ENCODE measurements at places on chromosomes 4 and X.

DNA sequence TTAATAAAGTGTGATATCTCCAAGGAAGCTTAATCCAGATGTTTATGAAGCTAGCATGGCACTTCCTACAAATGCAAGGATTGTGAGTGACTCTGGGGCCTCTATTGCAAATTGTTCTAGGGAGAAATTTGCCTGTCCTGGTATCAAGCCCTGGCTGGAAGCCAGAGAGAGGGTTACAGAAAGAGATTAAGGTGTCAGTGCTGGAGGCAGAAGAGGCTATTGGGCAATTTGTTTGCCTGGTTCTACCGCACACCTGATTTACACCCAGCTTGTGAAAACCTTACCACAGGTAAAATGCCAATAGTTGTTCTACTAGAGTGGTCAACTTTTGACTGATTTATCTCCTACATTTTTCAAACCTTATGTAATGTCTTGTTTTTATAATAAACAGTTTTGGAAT is 186.7 kb upstream of the FAT1 start:
- no peak for DNase-seq

- no peak for DNase-seq
Measured at GRCh38 chr4:8534611-8535010, 45.6 kb upstream of the GPR78 start.

GRCh38 chr4:20544645-20545044 is 155.6 kb upstream of the PACRGL start:
- DNase-seq: peak; percentile 36

- DNase-seq: no peak
Measured at GRCh38 chr4:39312816-39313215, 53.3 kb downstream of the RFC1 start.

DNA sequence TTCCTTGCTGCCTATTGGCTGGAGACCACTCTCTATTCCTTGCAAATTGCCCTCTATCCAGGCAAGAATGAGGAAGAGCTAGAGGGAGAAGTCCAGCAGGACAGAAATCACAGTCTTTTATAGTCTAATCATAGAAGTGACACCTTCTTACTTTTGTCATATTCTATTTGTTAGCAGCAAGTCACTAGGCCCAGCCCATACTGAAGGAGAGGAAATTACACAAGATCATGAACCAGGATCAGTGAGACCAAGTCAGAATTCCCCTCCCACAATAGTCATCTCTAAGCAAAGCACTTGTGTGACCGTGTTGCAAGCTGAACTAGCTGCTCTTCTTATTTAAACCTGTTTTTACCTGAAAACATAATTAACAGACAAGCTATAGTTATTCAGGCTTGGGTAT is 317.7 kb downstream of the INPP4B start:
- no peak for DNase-seq

- no peak for DNase-seq
Measured at GRCh38 chr4:85905761-85906160, 430.8 kb downstream of the ARHGAP24 start.

DNA sequence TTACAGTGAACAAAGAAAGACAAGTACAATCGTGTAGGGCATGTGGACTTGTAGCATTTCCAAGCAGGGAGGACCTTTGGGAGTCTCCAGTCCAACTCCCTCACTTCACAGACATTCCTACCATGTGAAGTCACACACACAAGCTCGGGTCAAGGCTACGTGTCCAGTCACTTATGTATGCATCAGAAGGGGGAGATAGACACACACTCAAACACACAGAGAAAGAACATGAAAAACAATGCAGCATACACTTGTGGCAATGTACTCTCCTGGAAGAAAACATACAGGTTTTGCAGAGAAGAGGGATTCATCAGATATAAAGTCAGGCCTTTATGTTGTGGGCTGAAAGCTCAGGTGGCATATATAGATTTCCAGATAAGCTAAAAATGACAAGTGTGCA is 136.1 kb upstream of the MID1 start:
- peak; percentile 85 for DNase-seq

DNA sequence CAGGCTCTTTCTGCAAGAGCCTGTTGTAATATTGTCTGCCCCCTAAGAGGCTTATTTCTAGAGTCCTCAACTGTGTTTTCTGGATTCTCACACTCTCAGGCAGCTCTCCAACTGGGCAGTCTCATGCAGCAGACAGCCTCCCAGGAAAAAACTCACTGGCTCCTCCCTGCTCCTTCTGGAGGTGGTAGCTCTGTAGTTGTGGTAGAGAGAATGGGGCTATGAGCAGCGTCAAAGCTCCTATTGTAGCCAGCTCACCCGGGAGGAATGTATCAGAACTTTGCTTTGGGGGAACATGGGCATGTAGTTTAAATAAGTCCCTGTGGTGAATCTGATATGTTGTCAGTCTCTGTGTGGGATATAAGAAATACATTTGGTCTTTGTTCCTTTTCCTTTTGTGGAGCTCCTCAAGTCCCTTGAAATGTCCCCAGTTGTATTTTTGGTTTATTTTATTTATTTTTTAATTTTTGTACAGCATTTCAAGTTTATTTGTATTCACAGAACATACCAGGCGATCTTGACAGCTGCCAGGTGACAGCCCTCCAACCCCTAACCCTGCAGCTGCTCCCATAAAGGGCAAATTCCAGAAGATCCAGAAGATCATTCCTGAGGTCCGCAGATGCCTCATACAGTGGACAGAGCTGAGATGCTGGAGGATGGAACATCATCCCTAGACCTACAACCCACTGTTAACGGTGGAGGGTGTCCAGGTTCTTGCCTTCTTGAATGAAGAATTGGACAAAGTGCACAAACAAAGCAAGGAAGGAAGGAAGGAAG is 45.7 kb downstream of the TRIM61 start:
- DNase-seq: no peak

- no peak for DNase-seq
Measured at GRCh38 chr4:26893491-26893890, 32.9 kb downstream of the STIM2 start.

- DNase-seq: peak; percentile 47
Measured at GRCh38 chrX:70476934-70477733, 32.5 kb downstream of the DLG3 start.

GRCh38 chrX:44042751-44043150 is 69.6 kb upstream of the NDP start:
- peak; percentile 25 for DNase-seq

GRCh38 chrX:41734530-41734929 is 10.5 kb downstream of the GPR82 start:
- peak; percentile 57 for DNase-seq

GRCh38 chr4:70927502-70928137 is 25.5 kb downstream of the MOB1B start:
- no peak for DNase-seq

GRCh38 chr4:52192001-52192400 is 140.9 kb downstream of the SPATA18 start:
- DNase-seq: no peak

- DNase-seq: peak; percentile 75
Measured at GRCh38 chr4:74504212-74504611, 59.3 kb downstream of the AREG start.

- DNase-seq: no peak
Measured at GRCh38 chr4:78024085-78024484, 33.0 kb upstream of the FRAS1 start.

DNA sequence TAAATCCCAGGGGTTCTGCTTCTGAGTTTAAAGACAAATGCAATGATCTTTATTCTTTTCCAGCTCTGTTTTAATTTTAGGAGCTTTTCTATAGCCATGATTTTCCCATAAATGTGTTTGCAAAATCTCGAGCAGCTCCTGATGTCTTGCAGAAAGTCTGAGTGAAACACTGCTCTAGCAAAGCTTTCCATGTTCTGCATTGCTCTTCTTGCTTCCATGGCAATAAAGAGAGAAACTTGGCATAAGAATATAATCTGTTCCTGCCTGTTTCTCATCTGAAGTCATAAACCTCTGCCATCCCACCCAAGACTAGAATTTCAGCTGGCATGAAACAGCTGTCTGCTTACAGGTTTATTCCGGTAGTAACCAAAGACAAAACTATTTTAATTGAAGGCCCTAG is 254.5 kb downstream of the SPRY1 start:
- no peak for DNase-seq

DNA sequence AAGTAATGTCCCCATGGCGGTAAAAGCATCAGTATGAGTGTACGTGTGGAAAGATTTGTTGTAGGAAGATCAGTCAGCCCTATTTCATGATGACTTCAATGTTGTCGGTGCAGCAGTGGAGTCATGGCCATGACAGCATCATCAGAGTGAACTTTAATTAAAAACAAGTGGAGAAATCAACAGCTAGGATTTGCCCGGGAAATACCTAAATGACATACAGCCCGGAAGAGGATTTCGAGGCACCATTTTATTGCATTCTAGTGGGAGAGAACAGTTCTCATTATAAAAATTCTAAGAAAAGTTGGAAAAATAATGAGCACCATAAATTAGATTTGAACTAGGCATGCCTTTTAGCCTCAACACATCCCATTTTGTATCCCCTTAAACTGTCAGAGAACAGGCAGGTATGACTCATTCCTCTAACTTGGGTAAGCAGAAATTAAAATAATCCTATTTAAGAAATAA is 170.1 kb downstream of the SHROOM3 start:
- DNase-seq: peak; percentile 80

- no peak for DNase-seq
Measured at GRCh38 chr4:134585972-134586371, 384.4 kb upstream of the PABPC4L start.

GRCh38 chr4:176193938-176194337 is 1.4 kb downstream of the SPATA4 start:
- peak; percentile 93 for DNase-seq

- no peak for DNase-seq
Measured at GRCh38 chr4:105075045-105075444, 71.6 kb upstream of the TET2 start.

- DNase-seq: no peak
Measured at GRCh38 chr4:115152081-115152480, 38.7 kb upstream of the NDST4 start.

DNA sequence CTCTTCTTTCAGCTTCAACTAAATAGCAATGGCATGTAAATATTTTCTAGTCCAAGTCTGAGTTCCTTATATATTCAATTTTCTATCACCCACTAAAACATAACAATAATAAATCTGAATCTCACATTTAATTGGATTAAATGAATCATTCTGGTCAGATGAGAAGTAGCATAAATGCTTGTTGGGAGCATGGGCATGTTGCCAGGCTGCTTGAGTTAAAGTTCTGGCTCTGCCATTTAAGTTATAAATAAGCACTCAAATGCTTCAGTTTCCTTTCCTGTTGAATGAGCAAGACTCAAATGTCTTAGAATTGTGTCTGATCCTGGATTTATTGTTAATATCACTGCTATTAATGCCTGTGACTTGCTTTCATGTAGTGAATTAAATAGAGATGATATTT is 496.3 kb downstream of the STPG2 start:
- DNase-seq: no peak

DNA sequence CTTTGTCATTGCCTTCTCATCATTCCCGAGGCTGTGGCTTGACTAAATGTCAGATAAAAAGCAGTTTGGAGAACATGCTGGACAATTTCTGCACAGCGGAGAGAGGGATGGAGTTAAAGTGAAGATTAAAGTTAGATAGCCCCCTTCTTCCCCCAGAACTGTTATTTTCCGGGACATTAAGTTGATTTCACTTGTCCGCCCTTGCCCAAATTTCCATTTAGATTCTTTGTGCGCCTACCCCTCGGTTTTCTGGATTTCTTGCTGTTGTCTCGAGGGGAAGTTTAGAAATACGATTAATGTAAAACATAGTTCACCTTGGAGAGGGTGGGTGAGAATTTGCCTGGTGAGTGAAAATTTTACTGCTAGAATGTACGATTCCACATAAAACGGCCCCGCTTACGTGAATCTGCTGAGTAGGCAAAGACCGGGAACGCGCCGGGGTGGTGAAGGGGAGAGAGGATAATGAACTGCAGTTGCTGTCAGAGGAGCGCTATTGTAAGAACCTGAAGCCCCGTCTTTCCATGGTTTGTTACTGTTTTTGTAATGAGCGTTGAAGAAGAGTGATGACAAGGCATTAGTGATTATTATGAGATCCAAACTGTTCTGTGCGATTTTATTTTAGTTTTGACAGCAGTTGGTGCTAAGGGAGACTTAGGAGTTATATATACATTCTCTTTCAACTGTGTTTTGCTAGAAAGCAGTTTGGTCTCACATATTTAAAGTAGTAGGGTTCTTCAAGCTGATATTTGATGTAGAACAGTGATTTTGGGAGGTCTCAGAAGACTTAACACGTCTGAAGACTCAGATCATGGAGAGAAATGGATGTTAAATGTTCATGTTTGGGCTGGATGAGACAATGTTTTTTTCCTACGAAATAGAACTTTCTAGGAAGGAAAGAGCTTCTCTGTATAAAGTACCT is 73.0 kb downstream of the AFF1 start:
- no peak for DNase-seq

DNA sequence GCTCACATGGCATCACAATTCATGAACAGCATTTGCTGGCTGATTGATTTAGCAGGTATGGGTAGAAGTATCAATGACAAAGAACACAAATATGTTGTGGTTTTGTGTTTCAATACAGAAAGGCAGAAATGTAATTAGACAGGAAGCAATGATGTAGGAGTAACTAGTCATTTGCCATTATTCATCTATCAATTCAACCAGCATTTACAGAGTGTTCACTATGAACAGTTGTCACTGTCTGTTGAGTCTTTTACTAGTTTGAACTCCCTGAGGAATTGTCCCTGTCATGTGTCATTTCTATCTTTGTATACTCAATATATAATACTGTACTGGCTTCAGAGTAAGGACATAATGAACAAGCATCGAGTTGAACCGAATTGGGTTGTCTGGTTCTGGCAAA is 51.5 kb upstream of the ARHGAP24 start:
- no peak for DNase-seq

DNA sequence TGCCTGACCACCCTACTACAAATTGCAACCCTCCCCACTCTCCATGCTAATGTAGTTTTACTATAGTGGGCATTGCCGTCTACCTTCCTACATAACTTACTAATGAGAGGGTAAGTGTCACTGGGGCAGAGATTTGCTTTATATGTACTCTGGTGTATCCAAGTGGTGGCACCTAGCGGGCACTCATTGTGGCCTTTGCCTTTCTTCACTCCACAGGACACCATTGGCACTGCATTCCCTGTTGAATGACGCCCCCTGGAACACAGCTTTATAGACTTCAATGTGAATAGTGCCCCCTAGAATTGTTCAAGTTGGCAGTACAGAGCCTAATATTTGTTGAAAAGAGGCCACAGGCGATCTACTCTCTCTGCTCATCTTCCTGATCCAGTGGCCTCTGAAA is 215.8 kb downstream of the MID1IP1 start:
- no peak for DNase-seq

- DNase-seq: no peak
Measured at GRCh38 chr4:171582961-171583581, 230.1 kb upstream of the GALNTL6 start.

- peak; percentile 20 for DNase-seq
Measured at GRCh38 chr4:101753721-101754120, 36.8 kb upstream of the BANK1 start.

GRCh38 chr4:123449780-123450179 is 53.2 kb downstream of the SPRY1 start:
- DNase-seq: peak; percentile 32

DNA sequence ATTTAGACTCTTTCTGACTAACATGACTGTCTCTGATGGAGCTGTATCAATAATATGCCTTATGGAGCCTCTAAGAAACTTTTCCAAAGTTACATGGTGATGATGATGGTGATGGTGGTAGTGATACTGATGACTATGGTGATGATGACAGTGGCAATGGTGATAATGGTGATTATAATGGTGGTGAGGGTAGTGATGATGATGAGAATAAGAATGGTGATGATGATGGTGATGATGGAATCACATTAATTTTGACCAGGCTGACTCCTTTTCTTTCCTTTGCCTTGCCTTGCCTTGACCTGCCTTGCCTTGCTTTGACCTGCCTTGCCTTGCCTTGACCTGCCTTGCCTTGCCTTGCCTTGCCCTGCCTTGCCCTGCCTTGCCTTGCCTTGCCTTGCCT is 31.7 kb upstream of the AREG start:
- DNase-seq: no peak

GRCh38 chrX:119885554-119886428 is 9.9 kb upstream of the AKAP14 start:
- no peak for DNase-seq

Measured in foreskin fibroblast (primary cell).